Suprapubic skin (tissue), 4 donors: ENCODE measurements at places on chromosomes 1 and 21. TPM values are rescaled to one million over a fixed set of nuclear protein-coding genes. Genes with fewer than 3 reads are reported as not detected.

PPP1R15B gene
- 53.4 TPM for total RNA-seq

TAS1R1 gene
- total RNA-seq, result 0.40 TPM

SPRR2B gene
- total RNA-seq, result 3.3 TPM

FAM163A gene
- total RNA-seq, result not detected

KRTAP21-2 gene
- not detected for total RNA-seq

HES4 gene
- total RNA-seq, result 12.7 TPM

KCNE2 gene
- not detected for total RNA-seq

ERG gene
- 3.5 TPM for total RNA-seq

TMEM240 gene
- 1.0 TPM for total RNA-seq

GRCh38 chr1:169513208-169513607 is 27.5 kb upstream of the SLC19A2 start:
- DNase-seq, result no peak

DNA sequence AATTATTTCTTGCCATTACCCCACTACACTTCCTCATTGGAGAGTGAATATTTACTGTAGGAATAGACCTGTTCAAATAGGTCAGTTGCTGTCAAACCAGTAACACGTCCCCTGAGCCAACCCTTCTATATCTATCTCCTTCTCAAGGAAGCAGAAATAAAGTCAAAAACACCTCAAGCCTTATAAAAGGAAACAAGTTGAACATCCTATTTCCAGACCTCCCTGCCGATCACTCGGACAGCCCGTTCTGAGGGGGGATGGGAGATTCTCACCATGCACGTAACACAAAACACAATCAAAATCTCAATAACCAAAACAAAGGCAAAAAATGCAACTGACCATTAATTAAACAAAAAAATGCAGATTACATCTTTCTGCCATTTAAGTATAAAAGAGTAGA is 121.5 kb upstream of the KRTAP19-8 start:
- no peak for DNase-seq

GRCh38 chr21:35428489-35428888 is 379.4 kb upstream of the RUNX1 start:
- DNase-seq, result no peak

DNA sequence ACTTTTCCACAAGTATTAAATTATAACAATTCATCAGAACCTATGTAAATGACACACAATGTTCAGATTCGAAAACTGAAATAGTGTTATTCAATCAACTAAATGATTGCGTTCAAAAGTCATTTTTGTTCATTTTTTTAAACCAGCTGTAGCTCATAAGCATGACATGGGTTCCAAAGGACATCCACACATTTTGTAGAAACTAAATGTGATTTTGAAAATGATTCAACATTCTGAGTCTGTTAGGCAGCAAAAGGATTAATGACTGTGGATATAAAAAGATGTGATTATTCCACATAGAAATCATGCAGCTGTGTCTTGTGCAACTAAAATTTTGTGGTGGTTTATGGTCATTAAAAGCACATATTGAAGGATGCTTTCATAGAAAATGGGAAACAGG is 204.5 kb downstream of the BRINP3 start:
- no peak for DNase-seq

DNA sequence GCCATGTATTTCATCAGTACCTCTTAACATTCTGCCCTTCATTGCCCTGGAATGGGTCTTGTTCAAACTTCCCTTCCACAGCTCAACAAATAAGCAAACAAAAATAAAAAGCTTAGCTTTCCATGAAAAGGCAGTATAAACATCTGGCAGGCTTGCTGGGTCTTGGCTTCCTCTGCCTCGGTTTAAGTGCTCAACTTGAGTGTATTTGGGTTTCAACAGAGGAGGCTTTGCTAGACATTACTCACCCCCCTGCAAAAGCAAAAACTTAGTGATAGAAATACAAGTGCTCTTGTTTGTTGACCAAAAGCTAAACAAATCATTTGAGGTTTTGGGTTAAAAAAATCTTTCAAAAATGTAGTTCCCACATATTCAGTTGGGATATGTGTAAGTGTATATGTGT is 518.5 kb downstream of the PLPP3 start:
- no peak for DNase-seq

DNA sequence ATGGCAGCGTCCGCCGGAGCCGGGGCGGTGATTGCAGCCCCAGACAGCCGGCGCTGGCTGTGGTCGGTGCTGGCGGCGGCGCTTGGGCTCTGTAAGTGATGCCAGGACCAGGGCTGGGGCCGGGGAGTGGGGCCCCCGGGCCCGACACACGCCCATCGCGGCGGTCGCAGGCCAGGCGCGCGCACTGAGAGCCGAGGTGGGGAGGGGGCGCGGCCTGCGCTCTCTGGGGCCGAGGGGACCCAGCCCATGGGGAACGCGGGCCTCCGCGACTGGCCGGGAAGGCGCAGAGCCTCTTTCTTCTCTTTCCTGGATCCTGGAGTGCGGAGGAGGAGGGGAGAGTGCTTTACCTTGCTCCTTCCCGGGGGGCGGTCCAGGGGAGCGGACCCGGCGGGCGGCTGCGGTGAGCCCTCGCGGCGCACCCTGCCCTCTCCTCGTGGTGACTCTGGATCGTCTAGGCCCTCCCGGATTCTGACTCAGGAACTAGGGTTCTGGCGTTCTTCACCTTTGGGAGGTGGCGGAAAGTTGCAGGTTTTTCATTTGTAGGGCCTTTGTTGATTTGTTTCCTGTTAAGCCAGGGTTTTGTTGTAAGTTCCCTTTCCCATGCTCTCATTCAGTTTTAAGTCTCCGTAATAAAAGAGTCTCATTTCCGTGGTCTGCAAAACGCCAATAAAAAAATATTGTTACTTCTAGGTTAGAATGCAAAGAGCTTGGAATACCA is 529 bp downstream of the MPZL1 start:
- DNase-seq, result peak; percentile 74

DNA sequence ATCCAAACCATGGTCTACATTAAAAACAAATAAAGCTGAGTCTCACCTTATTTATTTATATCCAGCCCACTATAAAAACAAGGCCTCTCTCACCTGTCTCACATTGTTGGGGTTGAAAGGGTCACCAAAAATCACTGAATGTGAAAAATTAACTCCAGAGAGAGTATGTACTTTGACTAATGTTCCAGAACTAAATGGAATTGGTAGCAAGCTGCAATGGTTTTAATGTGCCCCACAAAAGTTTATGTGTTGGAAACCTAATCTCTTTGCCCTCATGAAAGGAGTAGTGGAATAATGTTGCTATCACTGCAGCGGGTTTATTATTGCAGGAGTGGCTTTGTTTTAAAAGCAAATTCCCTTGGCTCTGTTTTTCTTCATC is 230.3 kb downstream of the LTN1 start:
- DNase-seq, result no peak

DNA sequence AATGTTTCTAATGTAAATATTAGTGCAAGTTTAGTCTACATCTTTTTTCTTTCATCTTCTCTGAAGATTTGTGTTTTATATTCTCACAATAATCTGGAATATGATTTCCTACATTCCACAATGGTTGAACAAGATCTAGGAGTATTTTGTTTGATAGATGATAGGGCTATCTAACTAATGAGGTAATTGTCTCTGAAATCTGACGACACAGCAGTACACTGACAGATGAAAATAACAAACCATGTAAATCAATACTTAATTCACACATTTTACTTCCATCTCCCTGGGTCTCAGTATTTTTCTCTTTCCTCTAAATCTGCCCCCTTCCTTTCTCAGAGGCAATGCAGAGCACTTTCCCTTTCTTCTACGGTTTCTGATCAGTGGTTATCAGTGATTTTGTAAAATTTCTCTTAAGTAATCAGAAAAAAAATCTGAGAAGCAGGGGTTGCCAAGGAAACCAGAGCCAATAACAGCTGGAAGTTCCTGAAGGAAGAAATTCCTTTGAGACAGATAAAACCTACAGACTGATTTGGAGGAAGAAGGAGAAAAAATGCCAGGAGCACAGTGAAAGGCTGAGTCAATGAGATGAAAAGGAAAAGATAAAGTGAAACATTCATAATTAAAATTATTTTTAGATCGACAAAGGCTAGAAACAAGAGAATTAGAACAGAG is 7.3 kb upstream of the ANKRD13C start:
- no peak for DNase-seq

- DNase-seq, result no peak
Observed at GRCh38 chr21:39633770-39634181, 21.0 kb downstream of the B3GALT5 start.

DNA sequence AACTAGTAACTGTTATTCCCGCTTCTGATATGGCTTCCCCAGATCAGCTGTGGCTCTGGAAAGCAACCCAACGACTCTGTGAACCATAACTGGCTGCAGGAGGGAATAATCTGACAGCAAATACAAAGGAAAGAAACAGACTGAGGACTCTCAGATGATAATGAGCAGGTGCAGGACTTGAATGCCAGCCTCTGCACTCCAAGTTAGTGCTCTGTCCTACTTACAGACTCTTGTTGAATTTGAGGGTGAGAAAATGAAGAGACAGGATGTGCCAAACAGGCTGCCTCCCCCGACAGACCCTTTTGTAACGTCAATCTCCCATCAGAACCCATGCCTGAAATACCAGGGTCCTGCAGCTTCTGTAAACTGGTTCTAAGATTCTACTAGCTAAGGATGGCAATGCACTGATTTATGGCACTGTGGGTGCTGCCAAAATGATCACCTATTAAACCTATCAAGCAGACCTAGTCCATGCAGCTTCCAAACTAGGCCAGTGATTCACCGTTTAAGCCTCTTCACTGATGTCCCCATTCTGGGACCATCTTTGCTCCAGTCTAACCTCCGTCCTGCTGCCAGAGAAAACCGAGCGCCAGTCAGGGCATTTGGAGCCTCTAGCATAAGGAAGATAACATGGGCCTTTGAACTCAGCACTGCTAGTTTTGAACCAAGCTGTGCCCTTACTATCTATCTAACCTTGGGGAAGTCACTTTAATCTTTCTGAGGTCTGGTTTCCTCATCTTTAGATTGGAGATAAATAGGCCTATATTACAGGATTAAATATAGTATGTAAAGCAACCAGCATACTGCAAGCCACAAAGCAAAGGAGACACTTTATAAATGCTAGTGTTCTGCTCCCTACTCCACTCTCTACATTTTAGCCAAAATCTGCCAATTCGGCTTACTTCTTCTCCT is 4.8 kb downstream of the MKNK1 start:
- DNase-seq, result no peak

DNA sequence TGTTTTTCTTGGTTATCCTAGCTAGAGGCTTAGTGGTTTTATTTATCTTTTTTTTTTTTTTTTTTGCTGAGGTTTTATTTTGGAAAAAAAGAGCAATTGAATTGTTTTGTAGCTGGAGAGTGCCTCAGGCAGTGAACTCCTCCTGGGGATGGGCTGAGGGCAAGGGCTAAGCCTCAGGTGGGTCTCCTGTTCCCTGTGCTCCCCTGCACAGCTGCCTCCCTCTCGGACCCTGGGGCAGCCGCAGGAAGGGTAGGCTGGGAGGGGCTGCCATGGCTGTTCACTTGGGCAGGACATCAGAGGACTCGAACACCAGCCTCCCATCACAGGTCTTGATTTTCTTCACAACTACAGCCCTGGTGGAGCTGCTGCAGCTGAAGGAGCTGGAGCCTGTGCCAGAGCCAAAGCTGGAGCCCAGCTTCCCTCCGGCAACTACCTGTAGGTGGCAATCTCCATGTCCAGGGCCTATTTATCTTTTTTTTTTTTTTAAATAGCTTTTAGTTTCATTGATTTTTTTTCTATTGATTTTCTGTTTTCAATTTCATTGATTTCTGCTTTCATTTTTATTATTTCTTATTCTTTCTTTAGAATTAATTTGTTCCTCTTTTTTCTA is 28.9 kb downstream of the LEPR start:
- DNase-seq, result no peak

DNA sequence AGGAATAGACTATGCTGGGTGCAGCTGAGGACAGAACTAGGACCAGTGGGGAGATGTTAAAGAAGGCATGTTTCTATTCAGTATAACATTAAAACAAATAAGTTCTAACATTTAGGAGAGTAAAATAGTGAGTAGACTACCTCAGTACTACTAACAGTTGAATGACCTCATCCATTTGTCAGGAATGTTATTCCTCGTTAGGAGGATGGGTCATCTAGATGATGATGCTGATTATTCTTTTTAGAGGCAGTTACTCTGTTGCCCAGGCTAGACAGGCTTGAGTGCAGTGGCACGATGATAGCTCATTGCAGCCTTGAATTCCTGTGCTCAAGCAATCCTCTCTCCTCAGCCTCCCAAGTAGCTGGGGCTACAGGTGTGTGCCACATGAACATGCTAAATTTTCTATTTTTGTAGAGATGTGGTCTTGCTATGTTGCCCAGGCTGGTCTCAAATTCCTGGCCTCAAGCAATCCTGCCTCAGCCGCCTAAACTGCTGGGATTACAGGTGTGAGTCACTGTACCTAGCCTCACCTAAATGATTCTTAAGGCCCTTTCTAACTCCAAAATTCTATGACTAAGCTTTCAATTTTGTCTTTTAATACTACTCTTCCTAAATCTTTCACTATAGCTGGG is 9.3 kb downstream of the EEIG2 start:
- no peak for DNase-seq
